ENCODE measurements at places on chromosomes 1 and 21.

GRCh38 chr1:197305925-197306324, 37.9 kb downstream of the CRB1 start:
- no peak for DNase-seq

- no peak for DNase-seq
These were observed 186.7 kb downstream of the PRDM16 start for GRCh38 chr1:3255680-3256079.

DNA sequence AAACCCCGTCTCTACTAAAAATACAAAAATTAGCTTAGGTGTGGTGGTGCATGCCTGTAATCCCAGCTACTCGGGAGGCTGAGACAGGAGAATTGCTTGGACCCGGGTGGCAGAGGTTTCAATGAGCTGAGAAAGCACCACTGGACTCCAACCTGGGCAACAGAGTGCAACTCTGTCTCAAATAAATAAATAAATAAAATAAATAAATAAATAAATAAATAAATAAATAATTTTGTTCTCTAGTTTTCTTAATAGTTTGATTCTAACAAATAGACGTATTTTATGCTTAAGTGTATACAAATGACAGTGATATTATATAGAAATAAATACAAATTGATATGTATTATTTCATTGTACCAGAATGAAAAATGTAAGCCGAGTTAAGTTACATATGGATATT, 339.9 kb upstream of the OLFM3 start:
- DNase-seq = no peak

DNA sequence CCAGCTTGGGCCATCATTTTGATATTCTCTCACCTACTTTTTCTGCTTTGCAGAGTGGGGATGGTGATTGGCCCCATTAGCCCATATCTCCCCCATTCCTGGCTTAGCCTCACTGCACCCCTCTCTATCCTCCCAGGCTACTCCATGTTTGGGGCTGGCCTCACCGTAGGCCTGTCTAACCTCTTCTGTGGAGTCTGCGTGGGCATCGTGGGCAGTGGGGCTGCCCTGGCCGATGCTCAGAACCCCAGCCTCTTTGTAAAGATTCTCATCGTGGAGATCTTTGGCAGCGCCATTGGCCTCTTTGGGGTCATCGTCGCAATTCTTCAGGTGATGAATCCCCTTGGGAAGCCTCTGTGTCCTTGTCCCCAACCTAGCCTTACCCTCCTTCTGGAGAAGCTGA, 2.1 kb upstream of the B4GALT2 start:
- no peak for DNase-seq

DNA sequence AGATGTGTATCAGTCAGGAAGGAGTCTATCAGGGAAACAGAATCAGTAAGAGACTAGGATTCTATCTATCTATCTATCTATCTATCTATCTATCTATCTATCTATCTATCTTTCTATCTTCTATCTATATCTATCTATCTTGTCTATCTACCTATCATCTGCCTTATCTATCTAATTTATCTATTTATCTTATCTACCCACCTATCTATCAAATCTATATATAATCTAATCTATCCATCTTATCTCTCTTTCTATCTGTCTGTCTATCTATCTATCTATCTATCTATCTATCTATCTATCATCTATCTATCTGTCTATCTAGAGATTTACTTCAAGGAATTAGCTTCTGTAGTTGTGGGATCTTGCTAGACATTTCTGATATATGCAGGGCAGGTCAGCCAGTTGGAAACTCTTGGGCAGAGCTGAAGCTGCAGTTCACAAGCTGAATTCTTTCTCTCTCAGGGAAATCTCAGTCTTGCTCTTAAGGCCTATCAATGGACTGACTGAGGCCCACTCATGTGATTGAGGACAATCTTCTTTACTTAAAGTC, 140.2 kb upstream of the JUN start:
- no peak for DNase-seq

GRCh38 chr1:18398791-18399530, 81.8 kb upstream of the KLHDC7A start:
- DNase-seq = no peak

DNA sequence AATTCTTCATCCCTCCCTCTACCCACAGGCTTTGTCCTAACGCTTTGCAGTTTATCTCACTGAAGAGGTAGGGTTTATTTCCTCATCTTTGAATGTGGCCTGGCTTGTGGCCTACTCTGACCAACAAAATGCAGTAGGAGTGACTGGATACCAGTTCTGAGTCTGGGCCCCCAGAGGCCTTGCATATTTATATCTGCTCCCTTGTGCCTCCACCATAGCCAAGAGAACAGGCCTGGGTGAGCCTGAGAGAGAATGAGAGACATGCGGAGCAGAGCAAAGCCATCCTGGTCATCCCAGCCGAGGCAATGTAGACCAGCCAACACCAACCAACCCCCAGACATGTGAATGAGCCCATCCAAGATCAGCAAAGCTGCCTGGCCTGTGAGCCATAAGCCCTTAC, 30.3 kb downstream of the SMIM12 start:
- no peak for DNase-seq

DNA sequence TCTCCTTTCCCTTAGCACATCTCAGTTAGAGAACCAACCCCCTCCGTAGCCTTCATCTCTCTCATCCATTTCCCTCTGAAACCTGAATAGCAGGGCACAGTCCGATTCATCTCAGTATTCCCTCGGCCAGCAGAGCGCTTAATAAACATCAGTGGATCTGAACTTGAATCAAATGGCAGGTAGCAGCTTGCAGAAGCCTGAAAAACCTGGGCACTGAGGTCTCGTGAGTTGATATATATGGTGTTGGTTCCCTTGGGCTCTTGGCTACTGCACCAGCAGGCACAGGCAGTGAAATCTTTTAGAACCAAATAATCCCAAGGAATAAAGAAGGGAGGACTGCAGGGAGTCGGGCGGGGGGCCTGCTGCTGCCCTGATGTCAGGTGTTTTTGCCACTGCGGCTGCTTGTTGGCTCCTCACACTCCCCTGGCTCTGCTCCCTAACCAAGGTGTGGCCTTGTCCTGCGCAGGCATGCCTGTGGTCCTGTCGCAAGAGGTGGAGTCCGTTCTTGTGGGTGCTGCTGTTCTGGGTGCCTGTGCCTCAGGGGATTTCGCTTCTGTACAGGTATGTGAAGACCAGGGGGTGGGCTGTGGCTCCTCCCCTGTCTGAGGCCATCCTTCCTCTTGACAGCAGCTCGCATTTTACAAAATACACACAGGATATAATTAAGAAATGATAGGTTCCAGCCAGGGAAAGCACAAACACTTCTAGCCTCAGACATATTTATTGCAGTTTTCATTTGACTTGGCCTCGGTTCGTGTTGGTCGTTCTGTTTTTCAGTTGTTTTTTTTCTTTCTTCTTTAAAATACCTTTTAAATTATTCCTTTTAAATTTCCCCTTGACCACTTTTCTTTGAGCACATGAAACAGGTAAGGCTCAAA, 140.9 kb upstream of the HOOK1 start:
- DNase-seq = no peak

- no peak for DNase-seq
These were observed 53.8 kb downstream of the ITPKB start for GRCh38 chr1:226685196-226685820.

- no peak for DNase-seq
These were observed 1.4 kb upstream of the CACNA1S start for GRCh38 chr1:201113451-201114244.

- peak; percentile 14 for DNase-seq
These were observed 603.5 kb upstream of the NEGR1 start for GRCh38 chr1:72885841-72886240.

DNA sequence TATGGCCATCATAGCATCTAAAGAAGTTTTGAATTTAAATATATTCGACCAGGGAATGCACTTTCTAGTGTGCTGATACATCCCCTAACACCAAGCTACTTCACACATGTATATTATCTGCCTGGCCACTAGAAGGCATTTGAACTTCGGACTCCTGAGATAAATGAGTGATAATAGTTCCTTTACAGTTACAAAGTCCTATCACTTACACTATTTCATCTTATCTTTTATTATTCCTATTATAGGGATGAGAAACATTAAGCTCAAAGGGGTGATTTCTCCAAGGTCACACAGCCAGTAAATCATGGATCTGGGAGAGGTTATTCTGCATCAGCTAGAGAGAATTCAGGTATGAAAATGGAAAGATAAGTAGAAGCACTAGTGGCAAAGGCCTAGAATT, 40.3 kb downstream of the GPATCH2 start:
- DNase-seq = no peak

DNA sequence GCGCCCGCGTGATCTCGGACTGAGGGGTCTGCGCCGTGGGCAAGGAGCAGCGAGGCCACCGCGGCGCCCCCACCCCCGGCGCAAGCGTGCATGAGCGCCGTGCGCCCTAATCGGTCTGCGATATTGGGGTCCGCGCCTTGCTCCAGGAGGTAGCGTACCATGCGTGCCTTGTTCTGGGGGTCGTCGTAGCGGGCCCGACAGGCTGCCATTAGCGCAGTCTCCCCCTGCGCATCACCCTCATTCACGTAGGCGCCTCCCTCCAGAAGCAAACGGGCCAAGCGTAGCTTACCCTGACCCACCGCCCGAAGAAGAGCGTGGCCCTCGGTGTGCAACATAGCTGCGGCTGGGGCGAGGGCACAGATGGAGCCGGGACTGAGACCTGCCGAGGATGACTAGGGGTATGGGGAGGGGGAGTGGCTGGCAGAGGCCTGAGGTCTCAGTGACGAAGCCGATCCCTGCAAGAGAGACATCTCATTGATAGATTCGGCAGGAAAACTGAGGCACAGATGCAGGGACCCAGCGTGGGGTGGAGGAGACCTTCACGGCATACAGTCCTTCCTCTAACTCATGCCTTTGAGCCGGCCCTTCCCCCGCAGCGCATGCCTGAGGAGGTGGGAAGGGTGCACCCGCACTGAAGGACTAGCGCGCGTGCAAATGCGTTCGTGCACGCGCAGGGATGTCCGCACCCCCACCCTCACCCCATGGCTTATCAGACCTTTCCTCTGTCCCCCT, 2.8 kb downstream of the ANKRD34A start:
- DNase-seq = peak; percentile 10

GRCh38 chr1:118246646-118247045, 61.6 kb upstream of the SPAG17 start:
- DNase-seq = no peak

- DNase-seq = no peak
These were observed 28.2 kb upstream of the DNAH14 start for GRCh38 chr1:224901087-224901810.

GRCh38 chr1:97159342-97159741, 437.8 kb downstream of the PTBP2 start:
- no peak for DNase-seq

All from NCI-H1105 treated with DMSO at 0.1 percent for 48 hours (cell line).